ENCODE measurements at places on chromosomes 5 and 9. TPM values are rescaled to one million over a fixed set of nuclear protein-coding genes. Genes with fewer than 3 reads are reported as not detected.

Gene SPINK13
- not detected for total RNA-seq

Gene PCDH1
- total RNA-seq = 44.8 TPM

Gene GLDC
- total RNA-seq = 13.4 TPM

Gene MARCOL
- not detected for total RNA-seq

Gene PNPLA7
- total RNA-seq = 4.3 TPM

Gene PTGS1
- total RNA-seq = 9.6 TPM

Gene DTWD2
- 15.5 TPM for total RNA-seq

Gene TAF11L5
- total RNA-seq = not detected

Gene ITGA2
- total RNA-seq = 25.0 TPM

Gene WNT8A
- total RNA-seq = 0.18 TPM

Gene PCDHA4
- total RNA-seq = 1.8 TPM

Gene HEXB
- total RNA-seq = 70.1 TPM

Gene SLC45A2
- 0.23 TPM for total RNA-seq

Gene BRD3OS
- total RNA-seq = 27.2 TPM

Gene TAF11L11
- total RNA-seq = not detected

Gene SLC6A7
- 0.06 TPM for total RNA-seq

Gene PLAC8L1
- not detected for total RNA-seq

Gene ROR2
- total RNA-seq = 31.0 TPM

Gene TNFSF15
- 5.8 TPM for total RNA-seq

Gene C1QTNF3
- total RNA-seq = 60.7 TPM

Gene PRDM12
- not detected for total RNA-seq

Gene CAVIN4
- total RNA-seq = 38.4 TPM

Gene MAP1B
- total RNA-seq = 26.7 TPM

Gene INSL4
- not detected for total RNA-seq

Gene ZNF300
- total RNA-seq = 16.3 TPM

Gene PCDHGA5
- total RNA-seq = 8.7 TPM

Gene OGN
- total RNA-seq = 46.5 TPM

Gene MYORG
- 7.0 TPM for total RNA-seq

Gene HTR1A
- total RNA-seq = 0.23 TPM

Gene CSF1R
- total RNA-seq = 39.5 TPM

Gene LIX1
- 2.6 TPM for total RNA-seq

Gene NR4A3
- 4.3 TPM for total RNA-seq

Gene C7
- 392 TPM for total RNA-seq

Gene NIPAL4
- 0.47 TPM for total RNA-seq

Gene ENHO
- total RNA-seq = 0.41 TPM

Gene HMCN2
- total RNA-seq = 5.9 TPM

Gene C1QTNF2
- 4.6 TPM for total RNA-seq

Gene C5
- total RNA-seq = 9.8 TPM

Gene FOXI1
- total RNA-seq = 3.8 TPM

Gene C5orf52
- total RNA-seq = not detected

Gene TXNDC8
- not detected for total RNA-seq

Gene LCN6
- total RNA-seq = not detected

Gene DRD1
- total RNA-seq = not detected

Gene NKD2
- 36.5 TPM for total RNA-seq

Gene SLCO4C1
- 12.8 TPM for total RNA-seq

Gene RLN1
- 0.64 TPM for total RNA-seq

Gene SPATA31D4
- not detected for total RNA-seq

Gene CDX1
- 0.18 TPM for total RNA-seq

Gene GRM6
- total RNA-seq = not detected

Gene ERAP2
- 5.0 TPM for total RNA-seq

Gene PDE6A
- 0.06 TPM for total RNA-seq

Gene MTX3
- total RNA-seq = 24.8 TPM

Gene FAM81B
- 1.5 TPM for total RNA-seq

Gene TMEM252
- 5.7 TPM for total RNA-seq

Gene LCN9
- not detected for total RNA-seq

Gene GARIN3
- not detected for total RNA-seq
